HCT116 (cell line): ENCODE measurements at places on chromosomes 5 and 9. TPM values are rescaled to one million over a fixed set of nuclear protein-coding genes. Genes with fewer than 3 reads are reported as not detected.

- DNase-seq = no peak
These were observed 84.9 kb downstream of the SNX18 start for GRCh38 chr5:54602475-54602874.

- DNase-seq = no peak
These were observed 53.6 kb downstream of the WNK2 start for GRCh38 chr9:93237540-93237939.

DNA sequence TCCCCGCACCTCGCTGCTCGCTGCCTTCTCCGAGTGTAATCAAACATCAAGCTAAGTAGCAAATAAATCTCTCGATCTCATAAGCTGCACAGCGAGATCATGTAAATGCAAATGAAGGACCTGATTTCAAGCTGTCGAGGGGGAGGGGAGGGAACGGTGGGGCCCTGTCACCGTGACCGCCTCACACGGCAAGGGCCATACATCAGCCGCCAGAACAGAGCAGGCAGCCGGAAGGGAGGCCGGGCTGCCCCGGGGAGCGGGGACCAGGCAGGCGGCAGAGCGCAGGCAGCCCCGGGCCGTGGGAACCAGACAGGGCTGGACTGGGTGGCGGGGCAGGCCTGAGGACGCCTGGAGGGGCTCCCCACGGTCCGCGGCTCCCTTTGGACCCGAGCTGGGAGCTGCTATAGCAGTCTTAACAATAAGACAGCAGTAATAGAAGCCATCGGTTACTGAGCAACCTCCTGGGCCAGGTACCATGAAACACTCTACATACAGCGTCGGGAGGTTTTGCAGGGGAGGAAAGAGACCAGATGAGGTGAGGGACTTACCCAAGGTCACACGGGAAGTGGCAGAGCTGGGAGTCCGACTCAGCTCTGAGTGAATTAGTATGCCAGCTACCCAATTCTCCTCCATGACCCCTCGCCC is 76.8 kb downstream of the CFAP77 start:
- DNase-seq = no peak

GRCh38 chr9:6893350-6894131 is 135.8 kb downstream of the KDM4C start:
- no peak for DNase-seq

DNA sequence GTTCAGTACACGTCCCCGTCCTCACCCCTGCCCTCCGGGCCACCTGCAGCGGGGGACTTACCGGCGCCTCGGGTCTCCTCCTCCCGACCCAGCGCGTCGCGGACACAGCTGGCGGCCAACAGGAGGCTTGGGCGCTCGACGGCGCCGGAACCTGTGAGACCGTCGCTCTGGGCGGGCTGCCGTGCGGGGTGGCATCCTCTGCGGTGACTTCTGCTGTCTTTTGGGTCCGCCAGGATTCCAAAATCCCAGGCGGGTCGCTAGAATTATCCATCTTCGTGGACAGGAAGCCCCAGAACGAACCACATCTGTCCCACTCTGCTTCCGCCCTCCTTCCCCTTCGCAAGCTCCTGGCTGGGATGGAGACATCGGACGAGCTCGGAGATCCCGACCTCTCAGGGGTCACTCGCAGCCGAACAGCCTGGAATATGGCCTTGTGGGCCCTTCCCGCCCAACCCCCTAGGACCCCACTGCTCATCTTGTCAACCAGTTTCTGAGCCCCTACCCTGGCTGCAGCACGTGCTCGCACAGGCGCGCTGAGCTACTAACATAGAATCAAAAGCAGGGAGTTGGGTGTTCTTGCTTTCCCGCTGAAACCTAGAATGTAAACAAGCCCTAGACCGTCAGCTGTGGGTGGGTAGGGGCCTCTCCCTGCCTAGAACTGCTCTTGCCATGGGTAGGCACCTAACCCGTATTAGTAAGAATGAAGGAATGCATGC is 947 bp upstream of the MARCHF3 start:
- no peak for DNase-seq

The AHRR gene
- total RNA-seq = 12.7 TPM

The KIF4B gene
- 0.12 TPM for total RNA-seq

GRCh38 chr9:14320271-14321181 is 6.6 kb upstream of the NFIB start:
- no peak for DNase-seq

The LOX gene
- 0.12 TPM for total RNA-seq

The NUTM2G gene
- total RNA-seq = not detected

The PCDHB2 gene
- not detected for total RNA-seq

GRCh38 chr5:138955013-138955660 is 80.0 kb upstream of the LRRTM2 start:
- no peak for DNase-seq

GRCh38 chr5:179195561-179196404 is 135.6 kb downstream of the ZNF354C start:
- no peak for DNase-seq

DNA sequence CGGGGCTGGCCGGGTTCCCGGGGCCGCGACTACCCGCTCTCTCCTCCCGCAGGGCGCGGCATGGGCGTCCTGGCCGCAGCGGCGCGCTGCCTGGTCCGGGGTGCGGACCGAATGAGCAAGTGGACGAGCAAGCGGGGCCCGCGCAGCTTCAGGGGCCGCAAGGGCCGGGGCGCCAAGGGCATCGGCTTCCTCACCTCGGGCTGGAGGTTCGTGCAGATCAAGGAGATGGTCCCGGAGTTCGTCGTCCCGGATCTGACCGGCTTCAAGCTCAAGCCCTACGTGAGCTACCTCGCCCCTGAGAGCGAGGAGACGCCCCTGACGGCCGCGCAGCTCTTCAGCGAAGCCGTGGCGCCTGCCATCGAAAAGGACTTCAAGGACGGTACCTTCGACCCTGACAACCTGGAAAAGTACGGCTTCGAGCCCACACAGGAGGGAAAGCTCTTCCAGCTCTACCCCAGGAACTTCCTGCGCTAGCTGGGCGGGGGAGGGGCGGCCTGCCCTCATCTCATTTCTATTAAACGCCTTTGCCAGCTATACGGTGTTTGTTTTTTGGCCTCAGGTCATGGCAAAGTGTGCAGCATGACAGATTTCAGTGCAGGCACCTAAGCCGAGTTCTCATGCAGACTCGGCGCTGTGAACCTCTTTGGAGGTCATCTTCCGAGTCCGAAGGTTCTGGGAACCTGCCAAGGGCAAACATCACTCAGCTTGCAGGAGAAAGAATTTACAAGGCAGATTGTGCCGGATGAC is 516 bp downstream of the MRPL41 start:
- no peak for DNase-seq

GRCh38 chr5:106290841-106291240 is 1379.9 kb downstream of the EFNA5 start:
- no peak for DNase-seq

The SLC27A6 gene
- 7.9 TPM for total RNA-seq

DNA sequence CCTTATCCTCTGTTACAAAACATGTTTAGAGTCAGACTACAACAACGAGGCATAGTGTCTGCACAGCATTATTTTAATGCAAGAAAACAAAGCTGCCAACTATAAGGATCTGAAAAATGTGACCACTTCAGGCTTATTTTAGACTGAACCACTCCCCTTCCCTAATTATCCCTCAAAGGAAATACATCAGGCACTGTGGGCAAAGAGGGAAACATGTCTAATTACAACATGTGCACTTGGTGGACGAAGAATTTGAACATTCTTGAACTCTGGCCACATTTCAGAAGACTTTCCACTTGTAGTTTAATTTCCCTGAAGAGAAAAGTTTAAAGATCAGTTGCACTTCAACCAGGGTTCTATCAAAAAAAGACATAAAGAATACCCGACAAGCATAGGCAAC is 3.8 kb downstream of the MTMR12 start:
- DNase-seq = no peak

GRCh38 chr9:4496497-4496896 is 6.2 kb downstream of the SLC1A1 start:
- no peak for DNase-seq

DNA sequence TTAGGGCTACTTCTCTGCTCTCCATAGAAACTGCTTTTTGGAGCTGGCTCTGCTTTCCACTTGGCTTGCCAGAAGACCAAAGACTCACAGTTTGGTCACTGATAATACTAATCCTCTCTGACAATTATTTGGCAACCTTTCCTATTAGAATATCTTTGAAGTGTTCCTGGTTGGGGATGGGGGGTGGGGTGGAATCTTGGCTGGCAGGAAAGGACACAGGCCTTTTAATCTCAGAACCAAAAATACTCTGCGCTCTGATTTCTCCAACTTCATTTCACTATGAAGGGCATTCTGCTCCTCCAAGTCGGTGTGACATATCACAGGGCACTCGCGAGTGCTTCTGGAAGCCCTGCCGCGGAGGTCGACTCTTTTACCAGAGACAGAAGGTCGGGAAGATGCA is 1329.0 kb upstream of the WWC1 start:
- DNase-seq = no peak

The FAM221B gene
- not detected for total RNA-seq

- no peak for DNase-seq
These were observed 105.2 kb upstream of the ITGA1 start for GRCh38 chr5:52682492-52682891.

- DNase-seq = no peak
These were observed 240.8 kb upstream of the ZNF462 start for GRCh38 chr9:106622164-106622487.
